HepG2 (cell line): ENCODE measurements at places on chromosomes 11 and 22.

- DNase-seq = no peak
These were observed 154.3 kb downstream of the ADAMTS15 start for GRCh38 chr11:130602641-130603334.

GRCh38 chr11:45110562-45110961, 35.9 kb upstream of the PRDM11 start:
- peak; percentile 72 for DNase-seq

GRCh38 chr11:11312738-11313137, 40.3 kb downstream of the CSNK2A3 start:
- DNase-seq = no peak

DNA sequence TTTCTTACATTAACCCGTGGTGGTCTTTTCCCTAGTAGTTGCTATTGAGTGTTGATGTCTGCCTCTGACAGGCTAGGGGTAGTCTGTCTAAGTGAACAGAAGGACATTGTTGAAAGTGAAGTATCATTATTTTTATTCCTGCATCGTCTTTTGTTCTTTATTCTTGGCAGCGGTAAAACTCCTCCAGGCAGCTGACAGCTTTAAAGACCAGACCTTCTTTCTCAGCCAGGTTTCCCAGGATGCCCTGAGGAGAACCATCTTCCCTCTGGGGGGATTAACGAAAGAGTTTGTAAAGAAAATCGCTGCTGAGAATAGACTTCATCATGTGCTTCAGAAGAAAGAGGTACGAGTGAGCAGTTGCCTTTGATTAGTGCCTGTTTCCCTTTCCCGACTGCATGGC, 14.6 kb downstream of the TRMU start:
- DNase-seq = no peak

DNA sequence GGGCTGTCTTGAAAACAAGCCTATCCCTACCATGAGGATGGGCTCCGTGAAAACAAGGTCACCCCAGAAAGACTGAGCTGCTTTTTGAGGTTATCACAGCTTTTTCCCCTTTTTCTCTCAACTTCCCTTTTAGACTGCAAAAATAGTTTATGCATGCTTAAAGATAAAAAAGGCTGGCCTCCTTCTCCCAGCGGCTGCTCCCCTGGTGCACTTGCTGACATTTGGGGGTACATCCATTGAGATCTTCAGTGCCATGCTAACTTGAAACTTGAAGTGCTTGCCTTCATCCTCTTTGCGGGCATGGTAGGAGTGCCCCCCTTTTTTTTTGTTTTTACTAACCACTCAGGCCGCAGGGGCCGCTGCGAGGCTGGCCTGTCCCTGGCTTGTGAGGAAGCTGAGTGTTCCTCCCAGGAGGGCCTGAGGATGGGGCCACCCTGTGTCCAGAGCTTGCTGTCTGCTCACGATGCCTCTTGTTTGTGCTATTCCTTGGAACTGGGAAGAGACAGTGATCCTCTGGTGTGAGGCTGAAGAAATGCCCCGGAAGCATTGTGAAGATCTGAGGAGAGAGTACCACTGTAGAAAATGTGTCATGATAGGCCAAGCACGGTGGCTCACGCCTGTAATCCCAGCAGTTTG, 2.2 kb downstream of the TANGO2 start:
- DNase-seq = no peak

GRCh38 chr11:45451766-45452440, 165.8 kb upstream of the SYT13 start:
- no peak for DNase-seq

GRCh38 chr11:121681550-121682268, 228.9 kb upstream of the SORL1-AS1 start:
- DNase-seq = no peak

- DNase-seq = no peak
These were observed 84.3 kb downstream of the CCDC81 start for GRCh38 chr11:86459002-86459385.

GRCh38 chr11:36790526-36790925, 192.5 kb upstream of the RAG2 start:
- DNase-seq = no peak

GRCh38 chr22:47781024-47781423, 1018.6 kb downstream of the TBC1D22A start:
- no peak for DNase-seq

DNA sequence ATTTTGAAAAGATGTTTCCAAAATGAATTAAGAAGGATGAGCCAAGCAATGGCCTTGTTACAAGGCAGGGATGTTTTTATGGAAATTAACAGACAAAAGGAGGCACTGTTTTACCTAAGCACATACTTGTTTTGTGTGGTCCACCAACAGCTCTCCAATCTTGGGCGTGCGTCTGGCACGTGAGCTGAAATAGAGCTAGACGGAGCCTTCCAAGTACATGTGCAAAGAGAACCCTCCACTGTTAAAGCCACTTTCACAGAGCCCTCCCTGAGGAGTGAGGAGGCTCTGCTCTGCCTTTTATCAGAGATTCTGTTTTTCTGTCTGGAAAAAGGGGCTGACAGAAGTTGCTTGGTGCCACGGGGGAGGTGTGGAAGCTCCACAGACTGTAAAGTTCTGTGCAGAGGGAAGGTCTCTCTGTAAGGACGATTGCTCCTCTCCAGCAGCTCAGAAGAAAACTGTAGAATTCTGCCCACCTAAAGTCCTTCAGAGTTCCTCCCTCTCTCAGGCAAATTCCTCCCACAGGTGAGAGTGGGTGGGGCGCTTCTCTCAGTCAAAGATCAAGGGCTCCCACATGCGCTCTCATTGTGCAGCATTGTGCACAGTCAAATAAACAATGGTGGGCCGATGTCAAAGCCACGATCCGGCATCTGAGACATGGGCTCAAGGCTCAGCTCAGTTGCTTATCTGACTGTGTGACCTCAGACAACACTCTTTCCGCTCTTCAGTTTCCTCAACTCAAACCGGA, 92.6 kb upstream of the CSNK2A3 start:
- no peak for DNase-seq

DNA sequence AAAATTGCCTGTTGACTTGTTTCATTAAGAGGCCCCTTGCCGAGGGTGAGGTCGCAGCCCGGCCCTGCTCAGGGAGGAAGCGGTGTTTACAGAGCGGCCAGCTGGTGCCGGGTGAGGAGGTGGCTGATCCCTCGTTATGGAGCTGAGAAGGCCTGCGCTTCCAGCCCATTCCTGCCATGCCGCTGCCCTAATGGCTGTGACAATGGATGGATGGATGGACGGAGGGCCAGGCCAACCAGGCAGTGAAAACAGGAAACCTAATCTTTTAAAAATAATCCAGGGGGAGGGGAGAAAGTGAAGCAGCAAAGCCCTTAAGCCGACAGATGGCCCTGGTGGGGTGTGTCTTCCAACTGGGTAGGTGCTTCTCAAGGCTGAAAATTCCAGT, 38.5 kb downstream of the BCR start:
- peak; percentile 59 for DNase-seq

- DNase-seq = no peak
These were observed 21.9 kb upstream of the RTL6 start for GRCh38 chr22:44519886-44520285.

- DNase-seq = no peak
These were observed 122.8 kb upstream of the MTNR1B start for GRCh38 chr11:92846491-92847125.

DNA sequence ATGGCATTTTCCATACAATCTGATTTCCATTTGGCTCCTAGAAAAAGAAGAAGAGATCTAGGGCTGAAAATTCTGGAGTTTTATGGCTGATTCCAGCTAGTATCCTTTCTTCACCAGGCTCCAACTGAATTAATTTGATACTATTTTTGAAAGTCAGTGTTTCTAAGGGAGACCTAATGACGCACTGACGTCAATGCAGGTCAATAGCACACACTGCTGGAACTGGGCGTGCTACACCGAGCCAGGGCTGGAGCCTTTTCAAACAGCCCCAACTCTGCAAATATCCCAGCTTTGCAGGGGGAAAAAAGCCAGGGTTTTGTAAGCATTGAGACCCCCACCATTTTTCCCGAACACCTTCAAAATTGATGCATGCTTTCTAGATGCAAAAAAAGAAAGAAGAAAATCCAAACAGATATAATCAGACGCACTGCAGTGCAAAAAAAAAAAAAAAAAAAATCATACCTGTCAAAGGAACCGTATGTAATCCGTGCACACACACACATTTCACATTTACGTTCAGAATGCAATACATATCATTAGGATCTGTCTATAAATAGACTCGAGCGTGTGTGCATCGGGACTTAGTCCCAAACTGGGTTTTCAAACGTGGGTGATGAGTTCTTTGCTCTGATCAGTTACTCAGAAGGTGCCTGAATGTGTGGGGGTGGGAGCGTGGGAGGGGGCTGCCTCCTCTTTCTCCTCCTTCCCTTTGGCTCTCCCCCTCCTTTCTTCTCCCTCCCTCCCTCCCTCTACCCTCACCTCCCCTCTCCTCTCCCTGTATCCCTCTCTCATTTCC, 124.5 kb upstream of the HSD17B12 start:
- no peak for DNase-seq

- DNase-seq = no peak
These were observed 50.9 kb downstream of the RPS6KA4 start for GRCh38 chr11:64409707-64410403.

DNA sequence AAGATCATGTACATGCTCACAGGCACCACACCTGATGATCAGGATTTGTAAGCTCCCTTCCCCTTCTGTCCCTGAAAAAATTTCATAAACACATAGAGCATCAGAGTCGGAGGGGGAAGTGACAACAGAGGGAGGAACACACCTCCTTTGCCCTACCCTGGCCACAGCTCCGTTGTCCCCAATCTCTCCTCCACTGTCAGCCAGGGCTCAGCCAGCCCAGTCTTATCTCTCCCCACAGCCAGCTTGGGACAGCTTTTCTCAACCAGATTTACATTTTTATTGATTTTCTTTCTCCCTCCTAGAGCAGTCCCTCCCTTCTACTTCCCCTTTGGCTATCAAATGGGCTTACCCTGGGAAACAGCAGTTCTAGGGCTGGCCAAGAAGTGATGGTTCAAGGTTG, 32.1 kb upstream of the TPBGL start:
- no peak for DNase-seq

DNA sequence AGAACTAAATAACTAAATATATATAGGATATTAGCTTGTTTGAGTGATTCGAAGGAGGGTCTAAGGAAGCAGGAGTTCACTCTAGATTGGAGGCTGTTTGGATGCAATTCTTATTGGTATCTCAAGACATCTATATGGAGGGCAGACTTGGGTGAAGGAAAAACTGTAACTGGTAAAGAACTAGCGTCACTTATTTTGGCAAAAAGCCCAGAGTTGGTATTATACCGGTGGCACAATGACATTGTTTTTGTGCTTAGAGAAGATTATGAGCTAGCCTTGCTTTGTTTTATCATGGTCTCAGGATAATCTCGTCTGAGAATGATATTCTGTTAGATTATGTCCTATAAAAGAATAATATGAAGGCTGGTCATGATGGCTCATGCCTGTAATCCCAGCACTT, 6.0 kb upstream of the SLC35F2 start:
- no peak for DNase-seq

DNA sequence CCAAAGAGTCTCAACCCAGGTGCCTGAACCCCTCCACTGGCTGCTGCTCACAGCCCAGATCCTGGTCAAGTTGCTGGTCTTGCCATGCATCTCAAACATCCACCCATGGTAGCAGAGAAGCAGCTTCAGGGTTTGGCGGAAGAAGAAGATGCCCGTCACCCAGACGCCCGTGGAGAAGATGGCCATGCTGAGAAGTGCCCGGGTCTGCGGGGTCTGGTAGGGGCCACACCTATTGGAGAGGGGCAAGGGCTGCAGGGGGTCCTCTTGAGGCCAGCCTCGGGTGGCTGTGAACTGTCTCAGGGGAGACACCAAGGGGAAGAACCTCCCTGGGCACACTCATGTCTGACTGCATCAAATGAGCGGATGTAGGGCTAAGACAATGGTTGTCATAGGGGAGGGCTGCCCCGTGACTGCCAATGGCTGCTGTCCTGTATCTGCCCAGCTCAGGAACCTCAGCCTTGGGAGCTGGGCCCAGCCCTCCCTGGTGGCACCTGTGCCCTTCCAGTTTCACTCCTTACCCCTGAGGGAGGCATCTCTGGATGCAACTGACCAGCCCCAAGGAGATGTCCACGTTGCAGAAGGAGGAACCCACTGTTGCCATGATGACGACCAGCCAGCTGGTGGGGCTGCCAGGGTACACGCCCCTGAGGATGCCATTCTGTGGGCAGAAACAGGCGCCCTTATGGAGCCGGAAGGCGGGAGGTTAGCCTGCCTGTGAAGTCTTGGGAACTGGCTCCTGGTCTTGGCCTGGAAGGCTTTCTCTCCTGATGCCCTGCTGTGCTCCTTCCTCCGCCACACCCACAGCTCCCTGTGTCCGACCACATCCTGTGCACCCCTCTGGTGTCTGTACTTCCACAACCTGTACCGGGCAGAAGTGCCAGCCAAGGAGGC, 1.2 kb downstream of the CPT1B start:
- no peak for DNase-seq

DNA sequence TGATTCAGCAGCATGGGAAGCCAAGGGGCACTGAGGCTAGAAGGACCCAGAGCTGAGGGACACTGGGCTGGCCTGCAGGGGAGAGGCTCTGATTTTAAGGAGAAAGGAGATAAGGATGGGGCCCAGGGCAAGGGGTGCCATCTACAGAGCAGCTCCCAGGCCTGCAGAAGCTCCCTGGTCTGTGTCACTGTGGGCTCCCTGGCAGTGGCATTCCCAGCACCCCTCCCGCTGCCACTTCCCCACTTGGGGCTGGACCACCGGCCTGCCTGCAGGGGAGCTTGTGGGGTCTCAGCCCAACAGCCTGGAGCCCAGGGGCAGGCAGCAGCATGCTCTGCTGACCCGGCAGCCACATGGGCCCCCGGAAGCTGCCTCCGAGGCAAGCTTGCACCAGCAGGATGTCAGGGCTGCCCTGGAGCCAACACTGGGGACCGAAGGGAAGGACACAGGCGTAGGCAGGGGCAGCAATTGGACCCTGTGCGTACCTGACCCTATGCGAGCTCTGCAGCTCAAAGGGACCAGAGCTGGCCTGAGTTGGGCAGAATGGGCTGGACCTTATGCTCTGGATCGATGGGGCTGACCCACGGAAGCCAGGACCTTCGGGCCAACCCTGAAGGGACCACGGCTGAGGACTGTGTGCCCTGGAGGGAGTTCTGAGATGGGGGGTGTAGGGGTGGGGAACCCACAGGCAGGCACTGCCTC, 35.4 kb upstream of the WNT7B start:
- no peak for DNase-seq

DNA sequence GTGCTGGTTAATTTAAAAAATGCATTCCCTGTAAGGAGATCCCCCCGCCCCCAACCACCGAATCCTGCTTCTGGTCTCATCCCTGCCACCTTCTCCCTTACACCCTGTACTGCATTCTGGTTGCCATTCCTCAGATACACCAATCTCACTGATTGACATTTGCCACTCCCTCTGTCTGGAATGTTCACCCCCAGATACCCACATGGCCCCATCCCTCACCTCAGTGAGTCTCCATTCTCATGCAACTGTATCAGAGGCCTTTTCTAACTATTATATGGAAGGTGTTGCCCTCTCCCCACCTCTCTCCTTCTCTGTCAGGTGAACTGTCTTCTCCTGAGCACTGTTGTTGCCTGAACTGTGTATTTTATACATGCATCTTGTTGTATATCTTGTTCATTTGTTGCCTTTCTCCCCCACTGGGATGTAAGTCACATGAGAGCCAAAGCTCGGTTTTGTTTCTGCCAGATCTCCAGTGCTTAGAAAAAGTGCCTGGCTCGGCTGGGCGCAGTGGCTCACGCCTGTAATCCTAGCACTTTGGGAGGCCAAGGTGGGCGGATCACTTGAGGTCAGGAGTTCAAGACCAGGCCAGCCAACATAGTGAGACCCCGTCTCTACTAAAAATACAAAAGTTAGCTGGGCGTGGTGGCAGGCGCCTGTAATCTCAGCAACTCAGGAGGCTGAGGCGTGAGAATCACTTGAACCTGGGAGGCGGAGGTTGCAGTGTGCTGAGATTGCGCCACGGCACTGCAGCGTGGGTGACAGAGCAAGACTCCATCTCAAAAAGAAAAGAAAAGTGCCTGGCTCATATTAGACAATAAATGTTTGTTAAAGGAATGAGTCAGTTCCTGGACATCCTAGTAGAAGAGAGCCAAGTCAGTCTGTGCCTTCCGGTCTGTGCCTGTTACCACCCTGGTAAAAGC, 61.0 kb downstream of the TNRC6B start:
- no peak for DNase-seq
